Smooth muscle cell of the brain vasculature (primary cell): ENCODE measurements at places on chromosomes 4 and X.

- no peak for DNase-seq
Observed at GRCh38 chr4:149831656-149832208, 16.1 kb upstream of the IQCM start.

GRCh38 chr4:113674251-113674650, 87.3 kb downstream of the CAMK2D start:
- DNase-seq, result no peak

DNA sequence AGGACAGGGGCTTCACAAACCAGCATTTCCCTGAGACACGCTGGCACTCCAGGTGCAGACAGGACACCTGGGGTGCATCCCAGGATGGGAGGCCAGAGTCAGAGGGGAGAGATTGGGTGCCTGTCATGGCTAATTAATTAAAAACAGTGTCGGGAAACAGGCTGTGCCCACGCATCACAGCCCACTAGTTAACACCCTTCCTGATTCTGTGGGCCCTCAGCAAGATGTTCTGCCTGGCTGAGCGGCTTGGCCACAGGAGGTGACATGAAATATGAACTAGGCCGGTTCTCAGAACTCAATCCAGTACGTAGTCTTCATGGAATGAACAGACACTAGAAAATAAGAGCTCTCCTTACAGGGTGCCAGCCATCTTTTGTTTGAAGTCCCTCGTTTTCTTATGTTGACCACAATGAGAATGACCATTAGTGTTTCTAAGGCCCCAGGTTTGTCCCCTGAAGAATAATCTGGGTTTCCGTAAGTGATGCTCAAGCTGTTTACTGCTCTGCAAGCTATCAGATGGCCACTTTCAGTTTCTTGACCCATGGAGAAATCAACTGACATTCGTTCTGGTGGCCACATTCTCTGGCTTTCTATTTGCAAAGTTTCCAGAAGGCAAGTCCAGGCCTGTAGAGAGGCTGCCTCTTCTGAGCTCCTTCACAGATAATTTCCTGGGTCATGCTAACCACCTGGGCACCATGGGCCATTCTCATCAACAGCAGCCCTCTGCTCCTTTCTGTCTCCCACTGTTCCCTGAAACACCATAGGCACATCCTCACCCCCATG, 72.3 kb downstream of the SLC34A2 start:
- DNase-seq, result no peak

DNA sequence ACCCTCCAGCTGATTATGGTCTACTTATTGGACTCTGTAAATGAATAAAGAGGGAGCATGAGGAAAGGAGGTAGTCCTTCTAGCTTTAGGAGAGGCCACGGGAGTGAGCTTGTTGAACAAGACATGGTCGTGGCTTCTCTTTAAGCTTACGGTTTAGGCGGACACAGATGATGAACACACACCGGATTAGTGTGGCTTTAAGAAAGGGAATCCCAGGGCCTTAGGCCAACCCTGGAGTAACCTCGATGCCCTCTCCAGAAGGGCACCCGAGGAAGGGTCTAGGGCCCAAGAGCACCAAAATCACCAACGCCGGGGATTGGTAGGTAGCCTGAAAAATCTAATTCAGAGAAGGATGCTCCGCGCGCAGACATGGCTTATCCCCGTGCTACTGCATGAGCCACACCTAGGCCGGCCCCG, 39.4 kb downstream of the ERVMER34-1 start:
- DNase-seq, result no peak

DNA sequence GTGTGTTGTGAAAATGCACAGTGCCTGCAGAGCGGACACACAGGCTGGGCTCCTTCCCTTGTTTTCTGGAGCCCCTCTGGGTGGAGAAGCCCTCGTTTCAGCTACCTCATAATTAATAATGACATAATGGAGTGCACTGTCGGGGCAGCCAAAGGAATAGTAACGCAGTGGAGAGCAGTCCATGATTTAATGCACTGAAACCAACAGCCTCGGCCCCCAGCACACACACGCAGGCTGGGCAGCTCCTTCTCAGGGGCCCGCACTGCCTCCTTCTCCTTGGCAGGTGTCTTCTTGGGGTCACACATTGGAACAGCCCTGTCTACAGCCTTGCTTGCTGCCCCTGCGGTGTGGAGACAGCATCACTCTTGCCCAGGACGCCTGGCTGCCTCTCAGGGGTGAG, 89.2 kb downstream of the DCTD start:
- no peak for DNase-seq

- no peak for DNase-seq
Observed at GRCh38 chrX:79366873-79367749, at the start of gene ITM2A. ITM2A (minus strand) TSS chrX:79367334; CDS start chrX:79367215, 119 bp downstream.

DNA sequence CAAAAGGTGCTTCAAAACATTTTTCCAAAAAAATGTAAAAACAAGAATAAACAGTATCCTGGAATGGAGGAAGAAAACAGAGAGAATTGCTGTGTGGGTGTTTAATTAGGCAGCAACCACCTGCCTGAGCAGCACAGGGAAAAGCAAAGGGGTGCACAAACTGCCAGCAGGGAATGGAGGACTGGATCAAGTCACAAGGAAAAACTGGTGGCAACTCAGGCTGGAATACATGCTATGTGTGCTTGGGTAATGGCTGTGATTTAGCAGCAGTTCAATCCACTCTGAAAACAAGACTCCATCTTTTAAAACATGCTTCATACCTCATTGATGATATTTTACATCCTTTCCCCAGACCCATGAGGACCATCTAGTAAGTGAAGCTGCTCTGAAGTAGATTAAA, 179.5 kb downstream of the HS6ST2 start:
- DNase-seq, result no peak

GRCh38 chr4:173257732-173258717, 76.1 kb downstream of the HMGB2 start:
- peak; percentile 53 for DNase-seq

DNA sequence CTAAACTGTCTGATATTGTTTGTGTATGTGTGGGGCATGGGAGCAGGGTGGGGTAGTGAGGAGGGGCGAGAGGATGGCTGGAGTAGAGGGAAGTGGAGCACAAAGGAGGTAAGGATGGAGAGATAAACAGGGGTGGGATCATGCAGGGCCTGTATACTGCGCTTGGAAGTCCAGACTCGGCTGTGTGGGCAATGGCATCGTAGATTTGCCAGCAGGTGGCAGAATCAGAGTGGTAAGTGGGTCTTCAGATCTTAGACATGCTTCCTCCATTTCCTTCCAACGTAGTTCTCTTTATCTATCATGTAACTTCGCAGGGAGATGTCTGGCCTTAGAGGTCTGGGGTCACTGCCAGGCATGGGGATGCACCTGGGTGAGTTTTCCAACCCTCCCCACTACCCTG, 155.5 kb downstream of the PDGFRA start:
- DNase-seq, result no peak

DNA sequence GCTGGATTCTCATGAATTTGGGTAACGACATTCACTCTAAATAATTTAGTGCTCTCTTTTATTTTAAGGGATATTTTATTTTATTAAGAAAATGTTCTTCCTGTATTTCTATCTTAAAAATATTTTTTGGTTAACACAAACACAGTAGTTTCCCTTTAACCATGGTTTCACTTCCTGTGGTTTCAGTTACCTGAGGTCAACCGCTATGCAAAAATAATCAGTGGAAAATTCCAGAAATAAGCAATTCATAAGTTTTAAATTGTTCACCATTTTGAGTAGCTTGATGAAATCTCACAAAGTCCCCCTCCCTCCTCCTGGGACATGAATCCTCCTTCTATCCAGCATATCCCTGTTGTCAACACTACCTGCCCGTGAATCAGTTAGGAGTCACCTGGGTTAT, 71.4 kb downstream of the GBA3 start:
- no peak for DNase-seq

DNA sequence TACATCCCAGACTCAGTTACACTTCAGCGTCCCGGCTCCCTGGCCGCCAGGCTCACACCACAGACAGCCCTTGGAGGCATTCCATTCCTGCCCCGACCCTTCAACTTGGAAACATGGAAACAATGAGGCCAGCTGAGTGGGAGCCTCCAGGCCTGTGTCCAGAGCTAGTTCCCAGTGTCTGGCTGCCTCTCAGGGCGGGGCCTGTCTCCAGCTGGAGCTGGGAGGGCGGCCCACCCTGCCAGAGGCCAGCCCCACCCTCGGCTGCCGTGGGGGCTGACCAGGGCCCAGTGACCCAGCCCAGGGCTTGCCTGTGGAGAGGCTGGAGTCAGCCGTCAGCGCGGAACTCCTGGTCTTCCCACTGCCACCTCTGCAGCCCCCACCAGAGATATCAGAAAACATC, 37.4 kb upstream of the SPON2 start:
- no peak for DNase-seq
